ENCODE measurements at places on chromosomes 6 and 20.

- DNase-seq: no peak
These were observed 8.5 kb downstream of the GMEB2 start for GRCh38 chr20:63618291-63618980.

DNA sequence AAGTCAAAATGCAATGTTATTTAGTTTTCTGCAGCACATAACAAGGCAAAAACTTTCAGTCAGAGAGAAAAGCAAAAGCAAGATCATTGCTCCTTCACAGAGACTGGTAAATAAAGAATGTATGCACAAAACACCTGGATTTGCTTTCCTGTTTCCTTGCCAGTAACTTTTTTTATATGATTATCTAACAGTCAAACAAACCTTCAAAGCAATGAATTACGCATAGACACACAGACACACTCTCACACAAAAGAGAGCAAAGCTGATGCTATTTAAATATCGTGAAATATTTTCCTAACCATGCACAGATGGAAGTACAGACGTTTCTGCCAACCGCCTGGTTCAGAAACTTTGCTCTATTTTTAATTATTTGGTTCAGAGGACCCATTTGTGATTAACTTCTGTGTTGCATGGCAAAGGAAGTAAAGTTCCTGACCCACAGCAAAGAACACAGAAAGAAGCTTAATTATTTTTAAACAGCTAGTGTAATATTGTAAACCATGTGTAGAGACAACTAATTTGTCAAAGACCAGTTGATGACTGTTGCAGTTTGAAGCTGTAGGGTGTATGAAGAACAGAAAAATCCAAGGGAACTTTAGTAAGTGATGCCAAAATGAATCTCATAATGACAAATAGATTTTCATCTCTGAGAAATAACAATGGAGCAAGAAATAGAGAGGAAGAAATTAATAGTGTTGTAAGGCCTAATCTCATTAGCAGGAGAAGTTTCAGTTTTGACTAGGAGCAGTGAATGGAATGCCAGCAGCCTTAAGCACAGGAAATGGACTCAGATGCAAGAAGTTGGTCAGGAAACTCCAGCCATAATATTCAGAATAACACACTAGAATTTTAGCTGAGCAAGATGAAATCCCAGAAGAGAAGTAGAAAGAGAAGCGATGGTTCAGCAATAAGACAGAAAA is 24.1 kb downstream of the ATXN1 start:
- no peak for DNase-seq

DNA sequence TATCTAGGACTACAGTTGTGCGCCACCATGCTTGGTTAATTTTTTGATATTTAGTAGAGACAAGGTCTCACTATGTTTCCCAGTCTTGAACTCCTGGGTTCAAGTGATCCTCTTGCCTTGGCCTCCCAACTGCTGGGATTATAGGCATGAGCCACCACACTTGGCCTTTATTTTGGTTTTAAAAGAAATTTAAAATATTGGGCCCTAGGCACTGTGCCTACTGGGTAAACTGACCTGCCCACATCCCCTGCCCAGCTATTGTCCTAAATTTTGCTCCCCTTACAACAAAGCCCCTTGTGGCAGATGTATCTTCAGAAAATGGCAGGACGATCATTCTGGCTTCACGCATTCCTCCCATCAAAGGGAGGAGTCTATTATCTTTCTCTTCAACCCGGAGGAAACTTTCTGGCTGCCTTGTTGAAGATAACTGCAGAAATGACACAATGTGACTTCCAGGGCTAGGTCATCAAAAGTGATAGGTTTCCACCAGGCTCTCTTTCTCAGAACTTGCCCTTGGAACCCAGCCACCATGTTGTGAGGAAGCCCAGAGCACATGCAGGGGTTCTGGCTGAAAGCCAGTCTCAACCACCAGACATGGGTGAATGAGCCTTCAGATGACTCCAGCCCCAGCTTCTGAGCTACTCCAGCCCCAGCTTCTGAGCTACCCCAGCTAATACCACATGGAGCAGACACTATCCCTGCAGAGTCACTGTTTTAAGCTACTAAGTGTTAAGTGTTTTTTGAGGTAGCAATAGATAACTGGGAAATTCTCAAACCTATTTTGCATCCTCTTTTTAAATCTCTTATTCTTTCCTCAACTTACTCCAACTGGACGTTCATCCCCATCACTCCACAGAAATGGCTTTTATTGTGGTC is 4.6 kb upstream of the GUCA1B start:
- no peak for DNase-seq

- DNase-seq: no peak
These were observed 66.7 kb downstream of the GCNT2 start for GRCh38 chr6:10587656-10588406.

DNA sequence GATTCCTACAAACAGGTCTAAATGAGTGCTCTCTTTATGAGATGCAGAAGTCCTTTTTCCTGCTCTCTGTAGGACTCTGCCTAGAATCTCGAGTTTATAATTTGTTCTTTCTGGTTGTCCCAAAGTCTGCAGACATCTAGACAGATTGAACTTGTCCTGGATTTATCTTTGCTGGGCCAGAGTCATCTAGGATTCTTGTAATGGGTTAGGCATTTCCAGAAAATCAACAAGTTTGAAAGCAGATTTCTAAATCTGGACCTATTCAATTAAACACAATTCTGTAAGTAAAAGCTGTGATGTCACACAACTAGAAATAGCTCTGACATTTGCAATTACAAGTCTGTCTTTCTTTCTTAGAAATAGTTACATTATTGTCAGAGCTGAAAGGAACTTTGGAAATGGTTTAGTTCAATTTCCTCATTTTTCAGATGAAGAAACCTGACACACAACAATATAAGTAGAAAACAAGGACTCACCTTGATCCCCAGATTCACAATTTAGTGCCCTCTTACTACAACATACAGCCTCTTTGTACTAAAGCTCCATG is 4.2 kb upstream of the RSPO3 start:
- DNase-seq: no peak

DNA sequence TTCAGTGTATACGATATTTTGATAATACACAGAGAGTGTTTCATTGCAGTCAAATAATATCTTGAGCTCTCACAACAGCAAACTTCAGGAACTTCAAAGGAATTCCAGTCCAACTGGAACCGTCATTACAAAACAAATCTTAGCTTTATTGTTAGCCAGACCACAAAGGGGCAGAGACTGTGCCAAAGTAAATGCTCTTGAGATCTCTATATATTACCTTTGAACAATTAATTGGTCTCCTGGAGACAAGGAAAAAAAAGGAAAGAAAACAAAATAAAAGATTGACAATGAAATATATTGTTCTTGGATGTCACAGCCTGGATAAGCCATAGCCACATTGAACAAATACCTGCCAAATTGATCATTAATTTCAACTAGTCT is 70.0 kb downstream of the FOXC1 start:
- no peak for DNase-seq

GRCh38 chr20:59010321-59010994 is 3.4 kb upstream of the CTSZ start:
- no peak for DNase-seq

GRCh38 chr6:958488-958887 is 265.5 kb upstream of the EXOC2 start:
- DNase-seq: no peak

GRCh38 chr20:11686195-11686594 is 231.5 kb upstream of the BTBD3 start:
- DNase-seq: no peak

DNA sequence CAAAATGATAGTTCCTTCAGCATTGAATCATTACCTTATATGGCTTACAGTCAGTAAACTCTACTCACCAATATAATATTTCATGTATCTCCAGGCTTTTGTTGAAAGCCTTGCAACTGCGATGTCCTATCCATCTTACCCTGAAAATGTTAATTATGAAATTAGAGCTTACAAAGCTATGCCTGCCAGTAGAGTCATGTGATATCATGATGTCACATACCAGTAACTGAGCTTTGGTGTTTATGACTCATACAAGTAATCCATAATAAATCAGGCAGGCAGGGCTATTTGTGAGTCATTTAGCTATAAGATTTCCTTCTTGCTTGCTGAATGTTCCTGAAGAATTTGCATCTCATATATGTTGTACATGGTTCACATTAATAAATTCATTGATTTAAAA is 44.9 kb upstream of the FAM83B start:
- DNase-seq: no peak

DNA sequence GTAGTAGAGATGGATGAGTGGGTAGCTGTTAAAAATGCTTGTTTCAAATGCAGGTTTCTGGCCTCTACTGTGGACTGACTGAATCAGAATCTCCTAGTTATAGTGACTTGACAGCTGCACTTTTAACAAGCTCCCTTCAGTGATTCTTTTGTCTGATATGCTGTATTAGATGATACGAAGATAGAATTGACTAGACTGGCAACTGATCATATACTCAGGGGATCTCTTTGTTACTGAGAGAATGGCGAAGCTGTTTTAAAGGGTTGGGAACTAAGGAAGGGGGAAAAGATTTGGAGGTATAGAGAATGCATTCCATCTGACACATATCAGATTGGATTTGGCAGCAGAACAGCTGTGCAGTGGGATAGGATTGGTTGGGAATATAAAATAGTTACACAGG is 7.0 kb downstream of the ENPP4 start:
- DNase-seq: no peak

- DNase-seq: no peak
These were observed 23.2 kb upstream of the SAMHD1 start for GRCh38 chr20:36974660-36975059.

- no peak for DNase-seq
These were observed 96.9 kb upstream of the FOXQ1 start for GRCh38 chr6:1215023-1215422.

Measured in glomerular endothelial cell (primary cell).